ENCODE measurements at places on chromosomes 7 and 10.
A peak's percentile ranks its signal among the peaks of the same experiment; 100 is the strongest.

- no peak for DNase-seq
Measured at GRCh38 chr7:153473185-153473584, 579.0 kb upstream of the DPP6 start.

DNA sequence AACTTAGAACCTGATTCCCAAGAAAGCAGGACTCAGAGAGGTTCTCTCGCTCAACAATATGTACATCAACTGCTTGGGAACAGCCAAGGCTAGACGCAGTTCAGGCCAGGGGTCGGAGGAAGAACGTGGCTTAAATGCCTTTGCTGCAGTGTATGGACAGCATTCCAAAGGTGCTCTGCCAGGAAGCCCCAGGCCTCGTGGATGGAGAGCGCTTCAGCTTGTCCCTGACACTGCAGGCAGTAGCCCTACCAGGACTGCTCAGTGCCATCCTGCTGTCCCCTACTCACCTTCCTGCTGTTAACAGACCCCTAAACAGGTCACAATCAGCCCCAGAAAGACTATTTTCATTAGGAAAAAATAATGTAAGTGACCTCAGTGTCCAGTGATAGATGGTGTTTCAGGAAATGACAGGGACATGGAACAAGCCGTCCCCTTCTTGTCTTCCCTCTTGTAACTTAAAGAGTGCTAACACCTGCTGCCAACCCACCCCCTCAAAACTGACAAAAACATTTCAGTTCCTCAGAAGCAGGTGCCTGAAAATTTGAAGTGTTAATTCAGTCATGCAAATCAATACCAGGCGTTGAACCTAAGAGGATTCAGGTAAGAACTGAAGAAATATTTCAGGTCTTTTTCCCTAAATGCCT lies 16.5 kb downstream of the CREB3L2 start:
- peak; percentile 15 for DNase-seq

- peak; percentile 45 for DNase-seq
Measured at GRCh38 chr7:3722396-3722922, 421.4 kb downstream of the SDK1 start.

GRCh38 chr7:91029688-91030087 lies 234.5 kb upstream of the FZD1 start:
- no peak for DNase-seq

GRCh38 chr7:48154792-48155413 lies 16.4 kb upstream of the ABCA13 start:
- DNase-seq = peak; percentile 16

DNA sequence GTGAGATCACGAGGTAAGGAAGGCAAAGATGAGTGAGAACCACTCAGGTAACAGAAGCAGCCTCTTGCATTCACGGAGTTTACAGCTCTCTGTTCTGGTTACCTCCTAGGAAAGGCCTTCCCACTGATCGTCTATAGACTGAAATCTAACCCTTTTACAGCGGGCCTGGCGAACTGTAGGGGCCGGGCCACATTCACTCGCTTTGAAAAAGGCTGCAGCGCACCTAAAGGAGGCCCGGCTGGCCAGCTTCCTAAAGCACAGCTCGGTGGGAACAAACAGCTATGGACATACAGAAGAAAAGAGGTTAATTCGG lies 565 bp downstream of the ATP5MK start:
- DNase-seq = no peak

GRCh38 chr10:60878224-60878623 lies 65.8 kb downstream of the RHOBTB1 start:
- DNase-seq = no peak

GRCh38 chr10:26987851-26988250 lies 112.4 kb downstream of the ANKRD26 start:
- DNase-seq = no peak

- peak; percentile 97 for DNase-seq
Measured at GRCh38 chr10:99619851-99620710, at the start of gene SLC25A28. Gene SLC25A28 (minus strand): TSS chr10:99620439. CDS start chr10:99620335, 104 bp downstream.

DNA sequence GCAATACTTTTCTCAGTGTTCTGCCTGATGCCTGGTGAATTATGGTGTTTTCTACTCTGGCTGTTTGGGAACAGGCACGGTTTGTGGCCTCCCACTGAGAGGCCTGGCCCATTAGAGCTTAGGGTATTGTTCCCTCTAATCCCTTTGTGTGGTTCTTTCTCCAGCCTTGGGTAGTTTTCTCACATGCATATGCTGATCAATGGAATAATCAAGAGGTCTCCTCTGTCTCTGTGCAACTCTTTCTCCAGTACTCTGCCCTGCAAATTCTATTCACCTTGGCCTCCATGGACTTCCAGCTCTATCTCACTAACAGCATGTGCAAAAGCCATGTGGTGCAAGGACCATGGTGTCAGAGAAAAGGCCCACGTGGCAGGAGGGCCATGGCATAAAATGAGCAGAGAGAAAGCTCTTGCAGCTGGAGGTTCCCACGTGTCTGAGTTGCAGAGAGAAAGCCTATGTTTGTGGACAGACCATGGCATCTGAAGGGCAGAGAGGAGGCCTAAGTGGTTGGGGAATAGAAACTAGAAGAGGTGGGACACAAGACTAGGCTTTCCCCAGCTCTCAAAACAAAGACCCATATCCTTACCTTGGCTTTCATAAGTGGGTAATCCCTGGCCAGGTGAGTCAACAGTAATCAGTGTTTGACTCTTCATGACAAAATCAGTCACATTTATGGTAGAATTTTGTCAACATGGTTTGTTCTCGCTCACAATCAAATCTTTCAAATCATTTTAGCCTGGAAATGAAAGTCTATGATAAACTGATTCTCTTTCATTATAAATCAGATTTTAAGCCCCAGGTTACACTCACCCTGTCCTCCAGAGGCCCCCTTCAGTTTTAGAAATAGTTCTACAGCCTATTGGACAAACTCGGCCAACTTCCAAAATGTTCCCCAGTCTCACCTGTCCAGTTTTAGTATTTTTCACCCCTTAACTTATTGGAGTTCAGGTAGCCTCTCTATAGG lies 17.3 kb downstream of the OPALIN start:
- DNase-seq = no peak

DNA sequence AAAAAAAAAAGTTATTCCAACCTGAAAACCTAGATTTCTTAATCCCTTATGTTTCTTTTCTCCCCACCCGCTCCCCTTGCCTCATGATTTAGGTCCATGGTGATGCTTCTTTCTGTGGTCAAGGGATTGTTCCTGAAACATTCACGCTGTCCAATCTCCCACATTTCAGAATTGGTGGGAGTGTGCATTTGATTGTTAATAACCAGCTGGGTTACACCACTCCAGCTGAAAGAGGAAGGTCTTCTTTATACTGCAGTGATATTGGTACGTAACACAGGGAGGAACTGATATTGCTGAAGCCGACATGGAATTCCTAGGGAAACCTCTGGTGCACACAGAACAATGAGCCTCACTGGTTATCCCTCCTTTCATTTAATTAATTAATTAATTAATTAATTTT lies 22.7 kb downstream of the DHTKD1 start:
- no peak for DNase-seq

DNA sequence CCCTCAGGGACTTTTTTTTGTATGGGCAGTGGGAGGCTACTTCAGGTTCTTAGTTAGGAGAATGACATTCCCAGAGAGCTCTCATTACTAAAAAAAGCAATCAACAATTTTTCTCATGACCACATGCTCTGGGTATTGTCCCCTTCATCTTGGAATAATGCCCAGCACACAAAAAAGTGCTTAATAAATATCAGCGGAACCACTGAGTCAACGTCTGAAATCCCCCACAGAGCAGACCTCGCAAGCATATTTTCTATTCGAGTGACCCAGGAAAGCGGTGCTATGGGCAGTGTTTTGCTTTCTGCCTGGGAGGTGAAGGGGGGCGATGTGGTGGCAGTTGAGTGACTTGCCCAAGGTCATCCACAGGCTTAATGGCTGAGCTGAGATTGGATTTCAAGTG lies 493.4 kb upstream of the ZMIZ1 start:
- DNase-seq = no peak

DNA sequence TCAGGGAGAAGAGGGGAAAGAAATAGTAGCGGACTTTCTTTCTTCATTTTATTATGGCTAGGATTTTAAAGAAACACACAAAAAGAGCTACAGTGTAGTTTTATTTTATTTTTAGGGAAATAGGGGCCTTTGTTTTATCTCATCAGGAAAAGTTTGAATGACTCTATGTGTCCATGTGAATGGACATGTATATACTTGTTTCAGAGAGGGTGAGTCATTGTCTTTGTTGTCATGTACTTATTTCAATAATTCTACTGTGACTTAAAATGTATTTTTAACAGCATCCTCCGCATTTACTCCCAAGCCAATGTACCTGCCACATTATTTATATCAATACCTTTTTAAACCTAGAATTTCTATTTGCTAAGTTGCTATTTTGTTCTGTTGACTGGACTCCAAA lies 569.5 kb downstream of the SORCS3 start:
- DNase-seq = no peak

- DNase-seq = no peak
Measured at GRCh38 chr10:35834877-35835494, 192.9 kb upstream of the FZD8 start.

DNA sequence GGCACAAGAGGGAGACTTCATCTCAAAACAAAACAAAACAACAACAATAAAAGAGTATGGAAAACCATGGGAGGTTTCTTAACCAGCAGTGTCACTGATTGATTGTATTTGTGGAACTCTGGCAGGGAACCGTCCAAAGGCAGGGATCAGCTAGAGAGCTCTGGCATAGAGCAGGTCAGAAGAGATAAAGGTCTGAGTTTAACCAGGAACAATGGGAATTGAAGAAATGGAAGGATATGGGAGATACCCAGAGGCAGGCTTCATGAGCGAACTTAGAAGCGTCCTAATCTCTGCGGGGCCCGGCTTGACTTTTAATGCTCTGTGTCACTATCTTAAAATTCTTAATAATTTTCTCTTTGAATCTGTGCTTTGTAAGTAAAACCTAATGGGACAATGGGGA lies 10.4 kb upstream of the FAM3C start:
- DNase-seq = no peak

DNA sequence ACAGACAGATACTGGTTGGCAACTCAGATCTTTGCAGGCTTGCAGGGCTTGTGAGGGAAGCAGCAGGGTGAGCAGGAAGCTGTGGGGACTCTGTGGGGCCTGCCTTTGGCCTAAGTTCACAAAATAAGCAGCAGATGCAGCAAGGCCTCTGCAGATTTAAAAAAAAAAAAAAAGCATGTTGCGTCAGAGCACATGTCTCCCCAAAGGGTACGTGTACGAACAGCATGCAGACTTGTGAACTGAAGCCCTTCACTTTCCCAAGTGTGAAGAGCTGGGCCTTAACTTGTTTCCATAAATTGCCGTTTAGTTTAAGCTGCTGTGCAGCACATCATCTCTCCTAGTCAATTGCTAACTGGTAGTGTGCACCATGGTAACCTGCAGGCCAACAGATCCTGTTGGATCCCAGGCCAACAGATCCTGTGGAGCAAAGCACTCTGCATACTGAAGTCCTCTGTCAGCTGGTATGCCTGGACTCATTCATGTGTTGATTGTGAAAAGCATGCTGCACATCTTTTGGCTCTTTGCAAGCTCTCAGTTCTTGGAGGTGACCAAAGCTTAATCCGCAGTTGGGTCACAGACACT lies 10.8 kb upstream of the XPNPEP1 start:
- no peak for DNase-seq

DNA sequence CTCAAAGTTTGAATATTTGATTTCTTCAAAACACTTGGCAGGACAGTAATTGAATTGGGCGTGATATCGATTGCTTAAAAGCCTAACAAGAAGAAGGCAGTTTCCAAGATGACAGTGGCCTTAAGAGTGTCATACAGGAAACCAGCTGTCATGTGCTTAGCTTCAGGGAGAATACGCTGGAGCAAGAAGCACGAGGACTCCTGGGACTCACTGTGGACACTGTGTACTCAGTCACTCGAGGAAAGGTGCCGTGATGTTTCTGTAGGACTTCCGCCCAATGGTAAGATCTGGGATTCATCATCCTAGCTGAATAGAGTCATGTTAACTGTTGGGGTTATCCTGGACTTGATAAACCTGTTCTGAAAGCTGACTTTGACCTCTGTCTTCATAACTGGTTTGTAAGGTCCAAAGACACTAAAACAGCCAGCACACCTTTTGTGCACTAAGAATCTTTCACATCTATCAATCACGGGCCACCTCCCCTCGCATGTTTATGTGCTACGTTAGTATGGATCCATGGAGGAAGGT lies 113.5 kb downstream of the CELF2 start:
- no peak for DNase-seq

DNA sequence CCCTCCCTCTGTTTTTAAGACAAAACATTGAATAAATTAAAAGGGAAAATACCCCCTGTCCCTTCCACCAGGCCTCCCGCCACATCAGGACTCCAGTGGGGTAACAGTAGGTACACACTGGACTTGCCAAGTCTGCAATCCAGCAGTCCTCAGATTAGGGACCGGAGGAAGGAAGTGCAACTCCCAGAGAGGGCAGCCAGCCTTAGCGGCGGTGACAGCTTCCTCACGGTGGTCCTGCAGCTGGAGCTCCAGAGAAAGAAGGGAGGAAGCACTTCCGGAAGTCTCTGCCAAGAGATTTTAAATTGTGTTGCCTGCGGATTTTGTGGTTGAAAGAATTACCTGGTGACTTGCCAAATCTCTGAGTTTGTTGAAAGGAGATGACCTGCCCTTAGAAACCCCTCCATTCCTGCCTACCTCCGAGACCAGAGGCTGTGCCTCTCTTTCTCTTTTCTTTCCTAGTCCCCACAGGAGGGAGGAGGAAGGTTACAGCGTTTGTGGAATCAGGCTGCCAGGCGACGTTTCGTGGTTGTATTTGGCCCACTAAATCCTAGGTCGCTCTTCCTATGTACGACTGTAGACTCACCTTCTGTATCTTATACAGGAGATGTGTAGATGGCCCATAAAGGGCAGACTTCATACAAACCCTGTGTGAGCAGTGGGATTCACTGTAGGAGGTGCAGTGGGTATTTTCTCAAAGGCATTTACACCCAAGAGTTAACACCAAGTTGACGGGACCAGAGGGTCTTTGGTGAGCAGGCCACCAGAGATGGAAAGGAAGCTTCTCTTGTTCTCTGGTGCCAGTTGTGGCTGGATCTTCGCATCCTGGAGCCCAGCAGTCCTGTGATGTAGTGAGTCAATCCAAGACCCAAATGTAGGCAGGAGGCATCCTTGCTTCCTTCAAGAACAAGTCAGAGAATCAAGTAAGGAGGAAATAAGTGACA lies 77.9 kb downstream of the INSIG1 start:
- DNase-seq = no peak

GRCh38 chr10:126504063-126504760 lies 115.9 kb upstream of the ADAM12 start:
- DNase-seq = peak; percentile 9

DNA sequence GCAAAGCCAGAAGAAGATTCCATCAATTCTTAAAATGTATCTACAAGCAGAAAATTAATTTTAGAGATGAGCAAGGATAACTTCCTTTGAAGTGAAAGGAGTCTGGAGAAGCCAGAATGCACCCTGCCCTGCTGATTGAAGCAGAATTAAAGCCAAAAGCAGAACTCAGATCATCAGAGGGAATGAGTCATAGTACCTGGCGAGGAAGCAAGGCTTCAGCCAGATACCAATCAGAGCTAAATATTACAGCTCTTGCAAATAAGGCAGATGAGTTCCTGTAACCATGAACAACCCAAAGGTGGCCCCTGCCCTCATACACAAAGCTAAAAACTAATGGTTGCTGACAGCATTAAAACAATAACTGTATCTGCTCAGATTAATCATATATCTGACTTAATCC lies 10.4 kb downstream of the HTR7 start:
- DNase-seq = no peak
